ENCODE measurements at places on chromosomes 16 and 17.

DNA sequence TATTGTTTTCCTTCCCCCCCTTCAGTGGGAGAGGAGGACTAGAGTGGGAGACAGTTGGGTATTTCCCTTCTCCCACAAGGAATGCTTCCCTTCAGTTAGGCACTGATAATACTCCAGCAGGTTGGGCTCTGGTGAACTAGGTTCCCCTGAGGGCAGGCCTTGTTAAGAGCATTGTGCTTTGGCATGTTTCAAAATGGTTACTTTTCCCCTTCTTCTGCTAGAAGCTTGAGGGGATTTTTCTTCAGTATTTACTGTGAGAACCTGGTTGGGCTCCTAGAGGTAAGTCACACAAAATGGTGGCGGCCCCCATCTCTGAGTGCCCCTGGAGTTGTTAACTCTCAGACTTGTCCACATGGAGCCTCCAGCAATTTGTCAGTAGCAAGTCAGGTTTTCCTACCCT lies 156.2 kb downstream of the CYB561 start:
- DNase-seq, result no peak

DNA sequence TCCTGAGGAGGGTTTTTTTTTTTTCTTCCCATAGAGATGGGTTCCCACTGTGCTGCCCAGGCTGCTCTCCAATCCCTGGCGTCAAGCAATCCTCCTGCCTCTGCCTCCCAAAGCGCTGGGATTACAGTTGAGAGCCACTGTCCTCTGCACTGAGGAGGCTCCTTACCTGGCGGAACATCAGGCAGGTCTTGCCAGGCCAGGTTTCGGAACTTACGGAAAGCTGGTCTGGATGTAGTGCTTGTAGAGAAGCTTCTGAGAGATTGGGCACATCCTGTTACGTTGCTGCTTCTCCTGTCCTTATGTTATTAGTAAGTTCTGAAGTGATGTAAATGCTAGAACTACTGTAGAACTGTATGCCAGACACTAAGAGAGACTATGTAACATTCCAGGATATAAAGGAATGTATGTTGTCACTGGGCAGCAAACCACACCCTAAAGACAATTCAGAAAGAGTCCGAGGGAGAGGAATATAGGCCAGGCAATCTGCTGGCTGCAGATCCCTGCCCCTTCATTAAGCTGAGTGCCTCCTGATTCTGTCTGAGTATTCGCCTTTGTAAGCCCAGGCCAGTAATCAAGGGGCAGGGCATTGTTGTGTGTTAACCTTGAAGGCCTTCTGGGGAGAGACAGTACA lies 21.1 kb downstream of the ETV4 start:
- no peak for DNase-seq

GRCh38 chr17:27532269-27533263 lies 76.3 kb downstream of the KSR1 start:
- no peak for DNase-seq

DNA sequence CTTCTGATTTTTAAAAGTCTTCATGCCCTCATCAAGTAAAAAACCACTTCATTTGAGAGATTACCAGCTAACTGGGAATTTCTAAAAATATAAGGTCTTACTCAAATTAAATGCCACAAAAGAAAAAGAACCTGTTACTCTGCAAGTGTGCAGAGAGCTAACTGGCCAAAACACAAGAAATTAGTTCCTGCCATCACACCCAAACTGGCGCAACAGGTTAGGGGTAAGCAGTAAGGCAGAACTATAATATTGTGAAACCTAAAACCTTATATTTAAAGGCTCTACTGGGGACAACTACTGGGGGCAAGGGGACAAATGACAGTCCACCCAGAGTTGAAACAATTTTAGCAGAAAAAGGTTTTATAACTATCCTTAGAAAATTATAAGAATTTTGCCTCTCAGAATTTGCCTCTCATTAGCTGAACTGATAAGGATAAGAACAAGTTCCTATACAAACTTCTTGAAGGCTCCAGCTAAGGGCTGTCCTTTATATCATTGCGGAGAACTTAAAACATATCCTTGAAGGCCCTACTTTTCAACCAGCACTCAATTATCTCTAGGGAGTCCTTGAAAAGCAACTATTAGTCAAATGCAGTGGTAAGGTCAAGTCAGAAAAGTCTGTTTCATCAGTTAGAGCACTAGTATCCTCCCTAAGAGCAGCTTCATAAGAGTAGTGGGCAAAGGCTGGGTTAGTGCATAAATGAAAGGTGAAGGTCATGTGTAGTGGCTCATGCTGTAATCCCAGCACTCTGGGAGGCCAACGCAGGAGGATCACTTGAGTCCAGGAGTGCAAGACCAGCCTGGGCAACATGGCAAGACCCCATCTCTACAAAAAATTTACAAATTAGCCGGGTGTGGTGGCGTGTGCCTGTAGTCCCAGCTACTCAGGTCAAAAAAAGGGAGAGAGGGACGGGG lies 31.5 kb downstream of the SMURF2 start:
- DNase-seq, result no peak

GRCh38 chr16:72285728-72286127 lies 113.8 kb upstream of the PMFBP1 start:
- DNase-seq, result no peak

GRCh38 chr17:8994319-8994718 lies 27.0 kb upstream of the NTN1 start:
- peak; percentile 86 for DNase-seq

DNA sequence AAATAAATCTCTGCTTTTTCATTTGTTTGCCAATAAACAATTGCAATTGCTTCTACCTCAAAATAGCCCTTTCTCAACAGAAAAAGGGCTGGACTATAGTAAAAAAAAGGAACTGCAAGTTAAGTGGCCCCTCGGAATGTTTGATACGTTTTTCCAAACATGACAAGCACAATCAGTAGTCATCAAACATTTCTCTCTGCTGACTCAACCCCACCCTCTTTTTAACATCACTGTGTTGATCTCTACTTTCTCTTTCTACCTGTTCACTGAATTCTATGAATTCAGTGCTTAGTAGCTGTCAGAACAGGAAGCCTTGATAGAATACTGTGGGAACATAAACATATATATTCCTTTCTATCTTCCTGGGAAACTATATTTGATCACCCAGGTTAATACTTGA lies 116.5 kb upstream of the AXIN2 start:
- no peak for DNase-seq

- DNase-seq, result no peak
Measured at GRCh38 chr16:86299882-86300610, 210.3 kb upstream of the FOXF1 start.

DNA sequence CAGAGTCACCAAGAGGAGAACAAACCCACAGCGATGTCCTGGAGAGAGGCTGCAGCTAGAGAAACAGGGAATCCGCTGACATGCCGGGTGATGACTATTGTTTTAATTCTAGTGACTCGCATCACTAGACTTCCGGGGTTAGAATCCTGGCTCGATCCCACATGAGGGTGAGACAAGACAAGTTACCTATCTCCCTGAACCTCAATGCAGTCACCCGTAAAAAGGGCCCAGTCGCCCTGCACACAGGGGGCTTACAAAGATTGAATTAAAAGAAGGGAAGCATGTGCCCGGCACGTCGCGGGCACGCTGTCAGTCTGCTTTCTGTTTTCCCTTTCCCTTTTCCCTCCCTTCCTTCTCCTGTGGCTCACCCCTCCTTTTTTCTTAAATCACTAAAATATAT lies 212.9 kb upstream of the FOXF1 start:
- no peak for DNase-seq

- DNase-seq, result no peak
Measured at GRCh38 chr16:30066761-30067583, 1.4 kb downstream of the ALDOA start.
